ENCODE measurements at places on chromosomes 1 and 21.

DNA sequence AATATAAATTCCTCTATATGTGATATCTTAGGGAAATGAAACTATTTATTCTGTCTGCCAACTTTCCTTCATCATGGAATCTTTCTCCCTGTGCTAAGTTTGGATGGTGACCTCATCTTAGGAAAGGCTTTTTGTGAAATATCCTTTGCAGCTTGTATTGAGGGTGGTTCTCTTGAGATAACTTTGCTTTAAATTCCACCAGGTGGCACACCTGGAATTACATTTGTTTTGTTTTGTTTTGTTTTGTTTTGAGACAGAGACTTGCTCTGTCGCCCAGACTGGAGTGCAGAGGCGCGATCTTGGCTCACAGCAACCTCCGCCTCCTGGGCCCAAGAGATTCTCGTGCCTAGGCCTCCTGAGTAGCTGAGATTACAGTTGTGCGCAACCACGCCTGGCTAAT lies 7.6 kb upstream of the CD1A start:
- DNase-seq: no peak

GRCh38 chr1:164589961-164590507 lies 31.1 kb downstream of the PBX1 start:
- no peak for DNase-seq

DNA sequence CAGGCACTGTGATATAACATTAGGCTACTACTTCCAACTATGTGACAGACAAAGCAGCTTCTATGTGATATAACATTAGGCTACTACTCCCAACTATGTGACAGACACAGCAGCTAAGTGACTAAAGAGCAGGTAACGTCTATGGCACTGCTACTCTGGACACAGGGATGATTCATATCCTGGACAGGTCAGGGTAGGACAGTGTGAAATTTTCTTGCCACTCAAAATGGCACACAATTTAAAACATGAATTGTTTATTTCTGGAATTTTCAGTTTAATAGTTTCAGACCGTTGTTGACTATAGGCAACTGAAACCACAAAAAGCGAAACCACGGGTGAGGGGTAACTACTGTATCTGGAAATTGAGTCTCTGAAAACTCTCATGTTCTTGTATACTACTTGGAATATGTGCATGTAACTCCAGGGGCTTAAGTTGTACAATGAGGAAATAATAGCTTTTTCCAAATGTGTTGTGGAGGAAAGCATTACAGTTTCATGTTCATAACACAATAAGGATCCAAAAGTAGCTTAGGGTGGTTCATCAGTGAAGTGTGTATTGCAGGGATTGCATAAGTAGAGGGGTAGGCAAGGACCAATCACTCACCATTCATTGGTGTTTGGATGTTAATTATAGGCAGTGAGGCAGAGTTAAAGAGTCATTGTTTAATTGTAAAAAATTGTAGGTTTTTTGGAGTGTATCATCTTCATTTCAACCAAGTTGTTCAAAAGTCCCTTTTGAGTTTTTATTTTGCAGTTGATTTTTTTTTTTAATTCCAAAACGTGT lies 5.3 kb downstream of the DTL start:
- no peak for DNase-seq

GRCh38 chr1:209486861-209487593 lies 96.5 kb upstream of the CAMK1G start:
- no peak for DNase-seq

DNA sequence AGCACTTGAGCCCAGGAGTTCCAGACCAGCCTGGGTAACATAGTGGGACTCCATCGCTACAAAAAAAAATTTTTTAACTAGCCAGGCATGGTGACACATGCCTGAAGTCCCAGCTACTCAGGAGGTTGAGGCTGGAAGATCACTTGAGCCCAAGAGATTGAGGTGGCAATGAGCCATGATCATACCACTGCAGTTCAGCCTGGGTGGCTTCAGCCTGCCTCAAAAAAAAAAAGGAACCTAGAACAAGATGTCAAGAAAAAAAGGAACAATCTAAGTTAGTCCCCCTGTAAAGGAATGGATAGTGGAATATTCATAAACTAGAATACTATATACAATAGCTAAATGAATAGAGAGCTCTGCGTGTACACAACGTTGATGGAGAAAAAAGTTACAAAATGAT lies 14.4 kb downstream of the NSL1 start:
- no peak for DNase-seq

- no peak for DNase-seq
Observed at GRCh38 chr1:26771285-26771642, 16.5 kb upstream of the PIGV start.

DNA sequence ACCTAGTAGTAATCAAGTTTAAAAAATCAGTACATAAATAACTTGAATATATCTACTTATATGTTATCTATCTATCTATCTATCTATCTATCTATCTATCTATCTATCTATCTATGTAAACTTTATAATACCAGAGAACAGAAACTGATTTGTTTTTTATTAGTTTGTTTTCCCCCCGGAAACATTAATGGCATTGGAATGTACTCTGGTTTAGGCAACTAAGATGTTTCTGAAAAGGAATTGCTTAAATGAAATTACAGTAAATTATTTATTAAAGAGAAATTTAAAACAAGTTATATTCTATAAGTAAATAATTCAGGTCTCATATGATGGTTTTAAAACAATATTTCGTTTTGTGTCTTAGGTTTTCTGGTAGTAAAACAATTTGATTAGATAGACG lies 681.0 kb upstream of the ADAMTS5 start:
- no peak for DNase-seq

GRCh38 chr1:24935196-24935526 lies 5.1 kb upstream of the RUNX3 start:
- no peak for DNase-seq

DNA sequence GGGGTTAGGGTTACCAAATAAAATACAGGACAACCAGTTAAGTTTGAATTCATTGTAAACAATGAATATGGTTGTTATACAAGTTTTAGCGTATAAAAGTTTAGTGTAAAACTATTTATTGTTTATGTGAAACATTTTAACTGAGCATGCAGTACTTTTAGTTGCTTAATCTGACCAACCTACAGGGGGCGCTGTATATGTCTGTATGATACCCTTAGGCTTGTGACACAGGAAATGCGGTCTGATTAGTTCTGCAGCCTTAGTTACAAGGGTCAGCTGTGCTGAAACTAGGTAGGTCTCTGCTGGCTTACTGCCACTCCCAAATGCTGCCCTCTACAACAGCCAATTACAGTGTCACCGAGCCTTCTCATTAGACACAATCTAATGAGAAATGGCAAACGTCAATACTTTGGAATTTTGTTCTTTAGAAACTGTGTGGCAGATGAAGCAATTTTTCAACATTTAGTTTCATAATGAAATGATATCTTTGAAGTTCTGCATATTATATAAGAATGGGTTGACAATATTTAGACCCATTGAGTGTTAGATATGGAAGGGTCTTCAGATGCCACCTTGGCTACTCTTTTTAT lies 56.2 kb downstream of the NTNG1 start:
- no peak for DNase-seq

GRCh38 chr21:14303731-14304488 lies 79.0 kb downstream of the HSPA13 start:
- no peak for DNase-seq

- DNase-seq: no peak
Observed at GRCh38 chr1:62875676-62876075, 91.7 kb downstream of the ATG4C start.

GRCh38 chr1:204683284-204684205 lies 2.0 kb downstream of the LRRN2 start:
- DNase-seq: no peak

GRCh38 chr1:234611847-234612351 lies 1.9 kb upstream of the IRF2BP2 start:
- DNase-seq: no peak

DNA sequence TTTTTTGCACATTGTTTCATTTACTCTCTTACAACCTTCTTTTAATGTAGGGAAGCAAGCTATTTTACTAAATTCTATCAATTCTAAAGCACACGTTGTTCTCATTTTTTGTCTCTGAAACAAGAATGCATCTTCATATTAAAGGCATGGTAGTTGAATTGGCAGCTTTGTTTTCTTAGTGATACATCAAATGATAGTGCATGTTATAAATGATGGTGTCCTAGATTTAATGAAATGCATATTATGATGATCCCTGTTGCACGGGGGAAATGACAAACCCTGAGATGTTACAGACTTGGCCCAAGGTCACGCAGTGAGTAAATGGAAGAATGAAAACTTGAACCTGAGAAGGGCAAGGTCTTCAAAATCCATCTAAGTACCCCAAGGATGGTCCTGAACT lies 213.1 kb downstream of the KAZN start:
- DNase-seq: no peak

DNA sequence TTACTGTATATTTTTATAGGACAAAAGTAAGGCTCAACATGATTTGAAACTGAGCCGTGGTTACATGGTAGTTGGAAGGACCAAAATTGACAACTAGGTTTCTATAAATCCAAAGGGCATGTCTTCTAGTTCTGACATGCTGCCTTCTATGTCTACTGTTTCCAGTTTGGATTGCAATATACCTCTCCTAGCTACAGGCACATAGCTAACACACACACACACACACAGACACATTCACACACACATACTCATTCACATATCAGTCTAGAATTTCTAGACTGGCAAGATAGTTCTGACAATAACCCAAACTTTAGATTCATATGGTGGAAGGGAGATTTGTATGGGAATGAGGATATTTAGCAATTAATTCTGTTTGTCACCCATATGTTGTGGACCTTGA lies 544.8 kb upstream of the CAMK1G start:
- no peak for DNase-seq

DNA sequence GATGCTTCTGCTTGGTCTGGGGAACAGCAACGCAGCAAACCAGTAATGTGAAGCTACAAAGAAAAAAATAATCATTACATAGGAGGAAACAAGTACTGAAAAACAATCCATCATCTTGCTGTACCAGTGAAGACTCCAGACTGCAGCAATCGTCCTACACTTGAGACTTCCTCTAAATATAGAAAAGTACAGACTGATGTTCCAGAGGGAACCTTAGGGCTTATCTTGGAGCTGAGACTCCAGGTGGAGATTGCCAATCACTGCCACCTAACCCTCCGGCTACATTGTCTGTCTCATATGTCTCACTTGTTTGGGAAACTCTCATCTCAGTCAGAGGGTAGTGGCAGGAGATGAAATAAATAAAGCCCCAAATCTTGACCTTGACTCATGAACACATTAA lies 9.4 kb upstream of the UHMK1 start:
- DNase-seq: no peak

DNA sequence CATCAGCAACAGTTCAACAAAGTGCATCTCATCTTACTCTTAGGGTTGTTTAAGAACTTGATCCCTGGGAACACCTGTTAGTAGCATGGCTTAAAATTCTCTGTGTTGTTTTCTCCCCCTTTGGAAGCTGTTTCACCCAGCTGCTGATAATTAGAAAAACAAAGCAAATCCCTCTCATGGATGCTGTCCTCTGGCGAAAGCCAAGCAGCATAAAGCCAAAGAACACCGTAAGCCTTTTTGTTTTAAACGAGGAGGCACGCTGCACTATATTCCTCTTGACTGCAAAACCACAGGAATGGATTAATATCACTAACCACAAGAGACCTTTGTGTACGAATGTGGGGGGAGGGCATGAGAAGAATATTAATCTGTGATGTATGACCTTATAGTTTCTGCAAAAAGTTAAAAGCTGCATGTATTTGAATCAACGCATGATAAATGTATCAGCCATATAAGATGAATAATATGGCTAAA lies 923.2 kb downstream of the LTN1 start:
- DNase-seq: no peak

DNA sequence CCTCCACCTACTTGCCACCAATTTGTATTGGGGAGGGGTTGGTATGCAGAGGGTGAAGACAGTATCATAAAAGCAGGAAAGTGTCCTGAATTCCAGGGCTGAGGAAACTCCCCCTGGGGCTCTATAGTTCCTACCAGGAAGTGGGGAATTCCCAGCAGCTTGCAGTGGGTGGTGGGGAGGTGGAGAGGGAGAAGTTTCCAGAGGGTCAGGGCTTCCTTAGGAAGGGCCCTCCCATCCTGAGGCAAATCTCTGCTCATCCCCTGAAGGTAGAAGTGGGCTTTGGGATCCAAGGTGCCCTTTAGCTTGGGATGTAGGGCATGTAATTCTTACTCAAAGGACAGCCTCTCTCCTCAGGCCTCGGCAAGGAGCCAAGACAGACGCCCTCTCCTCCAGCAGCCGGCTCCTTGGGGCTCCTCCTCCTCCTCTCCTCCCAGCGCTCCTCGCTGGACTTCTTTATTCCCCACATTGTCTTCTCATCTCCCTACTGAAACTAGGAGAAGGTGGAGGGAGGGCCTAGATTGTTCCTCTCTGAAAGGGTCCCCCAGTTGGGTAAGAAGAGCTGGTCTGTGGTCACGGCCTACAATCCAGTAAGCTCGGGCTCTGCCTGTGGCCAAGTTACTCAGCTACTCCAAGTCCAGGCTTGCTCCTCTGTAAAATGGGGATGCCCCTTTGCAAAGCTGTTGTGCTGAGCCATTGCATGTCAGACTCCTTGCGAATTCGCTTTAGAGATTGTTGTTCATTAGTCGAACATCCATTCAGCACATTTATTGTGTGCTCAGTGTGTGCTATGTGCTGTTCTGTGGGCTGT lies 17.9 kb upstream of the CSF1 start:
- no peak for DNase-seq

GRCh38 chr1:176885751-176886150 lies 278.8 kb downstream of the ASTN1 start:
- DNase-seq: no peak

GRCh38 chr1:50471967-50472366 lies 48.7 kb upstream of the DMRTA2 start:
- no peak for DNase-seq

DNA sequence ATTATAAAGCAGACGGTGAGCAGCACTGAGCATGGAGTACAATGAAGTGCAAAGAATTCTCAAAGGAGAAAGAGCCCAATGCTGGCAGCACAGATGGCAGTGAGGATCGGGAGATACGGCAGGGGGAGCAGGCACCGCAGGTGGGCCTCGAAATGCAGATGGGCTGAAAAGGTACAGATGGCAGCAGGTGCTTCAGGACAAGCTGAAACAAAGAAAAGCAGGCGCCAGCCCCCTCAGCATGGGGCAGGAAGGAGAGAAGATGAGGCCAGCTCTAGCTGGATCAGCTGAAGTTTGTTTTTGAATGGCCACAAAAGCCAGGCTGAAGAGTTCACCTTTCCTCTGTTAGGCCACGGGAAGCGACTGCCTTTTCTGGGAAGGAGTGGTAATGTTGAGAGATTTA lies 7.7 kb downstream of the CFAP298 start:
- no peak for DNase-seq

Measured in omental fat pad (tissue), 4 donors.